ENCODE measurements at places on chromosomes 13 and 19. TPM values are rescaled to one million over a fixed set of nuclear protein-coding genes. Genes with fewer than 3 reads are reported as not detected.

SH2D3A gene
- 13.8 TPM for total RNA-seq

ZNF345 gene
- 4.1 TPM for total RNA-seq

CHMP2A gene
- 108 TPM for total RNA-seq

MAP2K2 gene
- 201 TPM for total RNA-seq

SEMA6B gene
- total RNA-seq, result not detected

PIN1 gene
- total RNA-seq, result 116 TPM

YJEFN3 gene
- 9.9 TPM for total RNA-seq

RETN gene
- total RNA-seq, result not detected

GRCh38 chr13:113399755-113400149 is 35.8 kb upstream of the GRTP1 start:
- no peak for DNase-seq

GRCh38 chr13:24288870-24289269 is 20.5 kb upstream of the C1QTNF9 start:
- DNase-seq, result no peak

GRCh38 chr13:113861433-113862030 is 2.3 kb downstream of the GAS6 start:
- no peak for DNase-seq

GRCh38 chr19:48064509-48064908 is 20.6 kb upstream of the CABP5 start:
- no peak for DNase-seq

GRCh38 chr13:72514146-72514545 is 213.3 kb downstream of the MZT1 start:
- no peak for DNase-seq

GRCh38 chr13:46304546-46304945 is 82.5 kb downstream of the RUBCNL start:
- no peak for DNase-seq

GRCh38 chr19:10636304-10636972 is 11.1 kb downstream of the SLC44A2 start:
- no peak for DNase-seq

DNA sequence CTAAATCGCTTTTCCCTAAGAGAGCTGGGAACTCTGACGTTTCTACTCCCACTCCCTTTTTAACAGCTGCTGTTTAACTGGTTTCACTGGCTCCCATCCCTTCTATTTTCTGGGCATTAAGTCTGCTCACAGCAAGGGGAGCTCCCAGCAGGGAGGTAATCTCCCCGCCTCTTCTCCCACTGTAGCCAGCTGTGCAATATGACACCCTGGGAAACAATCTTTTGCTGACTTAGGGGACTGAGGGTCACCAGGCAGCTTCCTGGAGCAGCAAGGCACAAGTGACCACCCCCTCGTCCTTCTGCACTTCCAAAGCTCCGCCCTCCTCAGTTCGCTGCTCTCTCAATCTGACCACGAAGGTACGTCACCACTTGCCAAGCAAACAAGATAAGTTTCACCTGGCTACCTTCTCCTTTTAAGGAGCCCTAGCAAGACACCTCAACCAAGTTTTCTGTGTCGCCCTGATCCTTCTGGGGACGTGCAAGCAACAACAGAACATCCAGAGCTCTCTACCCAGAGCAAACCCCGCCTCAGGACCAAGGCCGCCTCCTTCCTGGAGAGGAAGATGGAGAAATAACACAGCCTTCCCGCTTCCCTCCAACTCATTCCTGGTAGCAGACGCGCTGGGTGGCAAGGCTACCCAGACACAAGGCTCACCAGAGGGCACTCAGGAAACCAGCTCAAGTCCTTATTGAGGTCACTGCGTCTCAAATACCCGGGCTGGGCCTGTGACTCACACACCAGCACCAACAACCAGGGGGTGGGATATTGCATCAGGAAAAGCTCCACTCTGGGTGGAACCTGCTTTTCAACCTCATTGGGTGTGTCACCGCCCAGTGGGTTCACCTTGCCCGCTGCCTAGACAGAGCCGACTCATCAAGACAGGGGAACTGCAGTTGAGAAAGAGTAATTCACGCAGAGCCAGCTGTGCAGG is 92.4 kb downstream of the STK24 start:
- peak; percentile 71 for DNase-seq

DNA sequence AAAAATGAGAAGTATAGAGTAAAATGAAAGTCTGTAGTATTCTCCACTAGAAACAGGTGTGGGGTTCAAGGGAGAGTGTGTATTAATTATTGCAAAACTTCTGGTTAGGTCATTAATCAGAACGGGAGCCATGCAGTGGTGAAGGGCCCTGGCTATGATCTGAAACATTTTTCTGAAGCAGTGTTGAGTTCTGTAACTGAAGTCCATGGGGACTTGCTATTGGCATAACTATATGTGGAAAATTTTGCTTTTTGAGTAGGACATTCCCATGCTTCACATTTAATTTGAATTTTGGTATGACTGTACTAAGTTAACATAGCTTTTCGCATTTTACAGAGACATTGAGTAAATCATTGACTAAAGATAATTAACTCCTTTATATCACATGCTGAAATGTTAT is 67.5 kb downstream of the LRCH1 start:
- DNase-seq, result no peak

DNA sequence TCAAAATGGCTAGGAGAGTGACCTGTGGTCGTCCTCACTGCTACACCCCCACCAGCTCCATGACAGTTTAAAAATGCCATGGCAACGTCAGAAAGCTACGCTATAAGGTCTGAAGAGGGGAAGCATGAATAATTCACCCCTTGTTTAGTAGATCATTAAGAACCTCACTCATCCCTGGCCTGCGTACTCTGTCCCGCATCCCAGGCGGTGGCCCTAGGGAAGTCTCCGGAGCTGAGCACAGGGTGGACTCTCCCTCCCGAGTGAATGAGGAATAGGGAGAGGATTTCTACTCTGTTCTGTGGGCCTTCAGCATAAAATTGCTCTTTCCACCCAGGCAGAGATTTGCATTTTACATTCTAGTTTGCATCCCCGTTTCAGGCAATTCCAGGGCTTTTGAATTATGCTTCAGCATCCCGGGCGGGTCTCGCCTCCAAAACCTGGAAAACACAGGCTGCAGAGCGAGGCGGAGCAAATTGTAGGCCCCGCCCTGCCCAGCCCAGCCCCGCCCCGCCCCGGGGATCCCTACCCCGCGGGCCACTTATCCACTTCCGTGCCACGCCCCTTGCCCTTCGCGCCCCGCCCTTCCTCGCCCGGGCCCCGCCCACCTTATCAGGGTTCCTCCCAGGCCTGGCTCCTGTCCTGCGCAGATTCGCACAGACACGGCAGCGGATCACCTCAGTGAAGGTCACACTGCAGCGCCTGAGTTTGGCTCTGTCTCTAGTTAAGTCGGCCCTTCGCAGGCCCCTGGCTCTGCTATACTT is 7.5 kb upstream of the ZNF525 start:
- DNase-seq, result no peak

DNA sequence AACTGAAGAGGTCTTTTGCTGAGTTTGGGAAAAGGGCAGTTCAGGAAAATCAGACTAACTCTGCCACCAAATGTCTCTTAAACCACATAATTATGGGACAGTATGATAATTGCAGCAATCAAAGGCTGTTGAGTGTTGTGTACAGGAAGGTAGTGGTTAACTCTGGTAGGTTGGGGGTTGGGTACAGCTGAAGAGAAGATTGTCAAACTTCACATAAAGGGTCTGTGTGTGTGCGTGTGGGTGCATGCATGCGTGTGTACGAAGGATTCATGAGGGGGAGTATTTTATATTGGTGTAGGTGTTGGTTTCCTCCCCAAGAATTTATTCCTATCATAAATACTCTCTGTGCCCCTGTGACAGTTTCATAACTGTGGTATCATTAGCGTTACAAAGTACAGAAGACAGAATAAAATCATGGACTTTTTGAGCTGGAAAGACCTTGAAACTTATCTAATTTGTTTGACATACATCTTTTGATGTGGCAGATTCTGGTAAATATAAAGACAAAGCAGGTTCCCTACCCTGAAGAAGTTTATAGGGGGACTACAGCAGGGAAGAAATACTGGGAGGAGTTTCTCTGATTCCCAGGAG is 94.1 kb downstream of the PCCA start:
- no peak for DNase-seq

- no peak for DNase-seq
Observed at GRCh38 chr19:7698583-7698982, 3.3 kb downstream of the FCER2 start.

DNA sequence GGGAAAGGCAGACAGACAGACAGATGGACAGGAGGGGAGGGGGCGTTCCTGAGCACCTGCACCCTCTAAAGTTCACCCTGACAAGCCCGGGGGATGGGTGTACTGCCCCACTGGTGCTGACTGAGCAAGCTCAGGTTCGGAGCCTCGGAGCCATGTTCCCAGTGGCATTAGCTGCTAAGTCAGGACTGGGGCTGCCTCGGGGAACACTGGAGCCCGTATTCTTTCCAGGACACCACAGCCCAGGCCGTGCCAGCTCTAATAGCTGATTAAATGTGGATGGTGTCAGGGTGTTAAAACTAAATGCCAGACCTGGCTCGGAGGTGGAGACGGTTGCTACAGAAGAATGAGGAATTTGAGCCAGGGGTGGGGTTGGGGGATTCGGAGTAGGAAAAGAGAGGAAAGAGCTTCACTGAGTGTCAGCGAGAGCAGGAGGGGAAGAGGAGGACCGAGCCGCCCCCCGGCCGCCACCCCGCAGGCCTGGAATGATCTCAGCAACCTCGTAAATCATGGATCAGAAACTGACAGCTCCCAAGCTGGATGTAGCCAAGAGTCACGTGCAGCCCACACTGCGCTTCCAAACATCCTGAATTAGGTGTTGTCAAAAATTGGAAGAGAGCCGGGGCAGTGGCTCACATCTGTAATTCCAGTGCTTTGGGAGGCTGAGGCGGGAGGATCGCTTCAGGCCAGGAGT is 10.4 kb downstream of the MAP2K2 start:
- DNase-seq, result no peak

GRCh38 chr19:55193481-55193880 is 13.4 kb upstream of the SYT5 start:
- no peak for DNase-seq

DNA sequence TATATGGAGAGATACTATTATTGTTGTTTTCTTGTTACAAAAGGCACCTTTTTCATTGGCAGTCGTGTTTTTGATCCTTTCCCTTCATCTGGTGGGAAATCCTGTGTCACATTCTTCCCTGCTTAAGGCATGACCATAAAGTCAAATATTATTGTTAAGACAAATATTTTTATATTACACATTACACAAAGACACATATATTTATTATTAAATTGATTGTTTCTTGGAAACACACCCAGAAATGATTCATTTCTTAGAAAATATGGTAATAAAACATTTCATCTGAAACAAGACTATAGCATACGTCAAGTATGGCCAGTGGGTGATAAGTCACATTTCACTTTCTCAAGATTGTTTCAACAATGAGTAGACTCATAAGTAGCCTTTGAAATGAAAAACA is 77.3 kb downstream of the KCTD12 start:
- no peak for DNase-seq

GRCh38 chr19:4260613-4261191 is 13.8 kb downstream of the YJU2 start:
- no peak for DNase-seq

GRCh38 chr13:62799038-62799535 is 1383.4 kb upstream of the PCDH20 start:
- no peak for DNase-seq
